Myocyte (in vitro differentiated cells): ENCODE measurements at places on chromosomes 6 and 20.

- DNase-seq, result peak; percentile 28
Measured at GRCh38 chr6:27332692-27333641, 20.9 kb upstream of the POM121L2 start.

GRCh38 chr20:52191132-52191915 is at the start of gene ZFP64:
Gene ZFP64, minus strand, starts transcription at chr20:52191779. Its CDS starts 143 bp downstream, at chr20:52191636.
- DNase-seq, result peak; percentile 82

- DNase-seq, result no peak
Measured at GRCh38 chr6:143539106-143539505, 27.6 kb upstream of the FUCA2 start.

DNA sequence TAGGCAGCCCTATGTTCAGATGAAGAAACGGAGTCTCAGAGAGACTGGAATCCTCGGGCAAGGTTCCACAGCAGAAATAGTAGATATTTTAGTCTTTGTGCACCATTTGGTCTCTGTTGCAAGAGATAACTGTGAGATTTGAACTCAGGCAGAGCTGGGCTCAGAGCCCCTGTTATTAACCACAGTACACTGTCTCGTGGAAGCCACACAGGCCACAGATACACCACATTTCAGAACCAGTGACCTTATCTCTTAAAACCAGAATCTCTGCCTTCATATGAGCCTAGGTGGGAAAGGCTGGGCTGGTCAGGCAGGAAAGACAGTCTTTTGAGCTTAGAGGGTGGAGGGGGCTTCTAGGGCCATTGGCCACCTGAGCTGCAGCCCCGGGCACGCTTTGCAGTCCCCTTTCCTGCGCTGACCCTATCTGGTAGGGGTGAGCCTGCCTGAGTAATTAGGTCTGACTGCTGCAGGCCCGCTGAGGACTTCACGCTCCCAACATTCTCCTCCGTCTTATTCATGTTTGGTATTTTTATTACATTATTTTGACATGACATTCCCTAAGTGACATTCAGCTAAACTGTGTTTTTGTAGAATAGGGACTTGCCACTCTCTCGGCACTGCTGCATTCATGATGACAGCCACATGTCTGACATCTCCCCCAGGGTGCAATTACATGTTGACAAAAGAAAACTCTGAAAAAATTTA is 71.1 kb downstream of the KCNB1 start:
- no peak for DNase-seq

DNA sequence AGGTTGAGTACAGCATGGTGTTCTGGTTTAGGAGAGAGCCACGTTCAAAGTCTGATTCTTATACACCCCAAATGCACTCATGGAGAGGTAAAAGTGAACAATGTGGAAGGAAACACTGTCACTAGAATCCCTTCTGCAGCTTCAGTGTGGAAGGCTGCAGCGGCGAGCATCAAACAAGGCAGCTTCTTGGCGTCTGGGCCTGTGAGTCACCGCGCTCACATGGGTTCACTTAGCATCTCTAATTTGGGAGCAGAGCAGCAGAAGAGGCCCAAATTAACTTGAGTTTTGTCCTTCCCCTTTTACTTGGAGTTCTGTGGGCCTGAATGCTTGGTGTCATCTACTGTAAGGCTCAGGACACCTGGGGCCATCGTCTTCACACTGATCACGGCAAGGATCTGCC is 10.9 kb upstream of the E2F1 start:
- peak; percentile 71 for DNase-seq

DNA sequence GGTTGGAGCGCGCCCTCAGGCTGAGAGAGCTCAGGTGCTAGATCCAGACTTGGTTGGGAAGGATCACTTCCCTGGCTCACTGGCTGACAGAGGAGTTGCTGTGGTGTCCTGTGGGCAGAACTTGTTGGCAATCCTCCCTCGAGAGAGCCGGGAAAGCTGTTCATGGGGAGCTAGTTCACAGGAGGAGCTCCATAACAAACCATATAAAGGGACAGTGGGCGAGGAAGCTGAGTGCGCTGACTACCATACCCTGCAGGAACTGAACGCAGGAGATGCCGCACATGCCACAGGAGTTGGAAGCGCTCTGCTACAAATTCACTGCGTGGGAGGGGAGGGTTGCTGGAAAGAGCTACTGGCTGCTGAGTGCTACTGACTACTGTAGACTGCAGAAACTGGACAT is 243.2 kb downstream of the OGFRL1 start:
- peak; percentile 38 for DNase-seq

DNA sequence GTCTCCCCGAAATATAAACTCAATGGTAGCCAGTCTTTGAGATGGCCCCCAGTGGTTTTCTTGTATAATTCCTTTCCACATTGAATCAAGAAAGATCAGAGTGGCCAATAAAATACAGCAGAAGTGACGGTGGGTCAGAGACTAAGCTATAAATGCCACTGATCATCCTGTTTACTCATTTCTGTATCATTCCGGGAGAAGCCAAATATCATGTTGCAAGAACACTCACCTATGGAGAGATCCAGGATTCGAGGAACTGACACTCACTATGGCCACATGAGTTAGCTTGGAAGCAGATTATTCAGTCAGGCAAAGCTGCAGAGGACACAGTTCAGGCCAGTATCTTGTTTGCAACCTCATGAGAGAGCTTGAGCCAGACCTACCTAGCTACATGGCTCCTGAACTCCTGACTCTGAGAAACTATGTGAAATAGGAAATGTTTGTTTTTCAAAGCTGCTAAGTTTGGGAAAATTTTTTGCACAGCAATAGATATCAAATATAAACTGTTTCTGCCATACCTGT is 132.4 kb upstream of the ADGRF1 start:
- DNase-seq, result no peak

GRCh38 chr20:6469695-6470094 is 297.8 kb upstream of the BMP2 start:
- no peak for DNase-seq

- DNase-seq, result no peak
Measured at GRCh38 chr6:20279051-20279450, 66.8 kb upstream of the MBOAT1 start.

GRCh38 chr6:37784585-37784967 is 35.0 kb upstream of the ZFAND3 start:
- DNase-seq, result no peak

GRCh38 chr20:26169506-26169905 is 472.9 kb upstream of the ZNF337 start:
- peak; percentile 22 for DNase-seq

GRCh38 chr6:26249707-26249956 is 115.4 kb upstream of the BTN3A2 start:
- no peak for DNase-seq

- DNase-seq, result no peak
Measured at GRCh38 chr6:70309243-70309642, 6.4 kb upstream of the COL9A1 start.

- no peak for DNase-seq
Measured at GRCh38 chr20:24131281-24131680, 142.7 kb upstream of the GGTLC1 start.

DNA sequence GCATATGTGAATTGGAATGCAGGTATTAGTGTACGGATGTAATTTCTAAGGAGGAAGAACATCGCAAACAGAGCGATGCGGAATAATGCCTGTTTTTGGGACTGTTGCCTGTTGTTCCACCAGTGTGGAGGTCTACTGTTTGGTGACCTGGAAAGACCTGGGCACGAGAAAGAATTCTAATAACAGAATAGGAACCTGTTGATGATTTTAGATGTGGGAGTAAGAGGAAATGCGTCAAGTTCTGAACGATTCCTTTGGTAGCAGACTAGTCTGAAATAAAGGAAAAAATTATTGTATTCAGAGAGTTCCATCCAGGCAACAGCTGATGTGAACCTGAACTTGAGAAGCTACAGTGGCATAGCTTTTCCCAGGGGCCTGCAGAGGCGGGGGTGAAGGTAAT is 192.1 kb downstream of the DTNBP1 start:
- no peak for DNase-seq

DNA sequence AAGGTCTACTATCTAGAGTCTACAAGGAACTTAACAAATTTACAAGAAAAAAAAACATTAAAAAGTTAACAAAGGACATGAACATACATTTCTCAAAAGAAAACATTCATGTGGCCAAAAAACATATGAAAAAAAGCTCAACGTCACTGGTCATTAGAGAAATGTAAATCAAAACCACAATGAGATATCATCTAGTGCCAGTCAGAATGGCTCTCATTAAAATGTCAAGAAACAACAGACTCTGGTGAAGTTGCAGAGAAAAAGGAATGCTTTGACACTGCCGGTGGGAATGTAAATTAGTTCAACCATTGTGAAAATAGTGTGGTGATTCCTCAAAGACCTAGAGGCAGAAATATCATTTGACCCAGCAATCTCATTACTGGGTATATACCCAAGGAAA is 48.3 kb downstream of the OGFRL1 start:
- DNase-seq, result no peak

- DNase-seq, result no peak
Measured at GRCh38 chr20:34557936-34558319, 590 bp upstream of the MAP1LC3A start.

DNA sequence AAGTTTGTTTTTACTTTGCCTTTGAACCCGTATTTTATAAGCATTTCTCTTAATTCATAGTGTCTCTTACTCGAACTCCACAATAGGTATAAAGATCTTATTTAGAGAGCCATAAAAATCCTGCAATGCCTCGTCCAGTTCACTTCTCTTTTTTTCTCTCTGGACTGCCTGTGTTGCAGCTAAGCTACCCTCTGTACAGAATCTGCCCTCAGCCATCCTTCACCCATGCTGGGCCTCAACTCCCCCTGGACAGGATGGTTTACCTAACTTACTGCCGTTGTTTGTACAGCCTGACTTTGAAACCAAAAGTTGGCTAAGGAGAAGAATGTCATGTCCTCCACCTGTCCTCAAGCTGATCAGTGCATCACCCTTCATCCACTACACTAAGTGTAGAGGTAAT is 10.4 kb downstream of the QRSL1 start:
- DNase-seq, result no peak

DNA sequence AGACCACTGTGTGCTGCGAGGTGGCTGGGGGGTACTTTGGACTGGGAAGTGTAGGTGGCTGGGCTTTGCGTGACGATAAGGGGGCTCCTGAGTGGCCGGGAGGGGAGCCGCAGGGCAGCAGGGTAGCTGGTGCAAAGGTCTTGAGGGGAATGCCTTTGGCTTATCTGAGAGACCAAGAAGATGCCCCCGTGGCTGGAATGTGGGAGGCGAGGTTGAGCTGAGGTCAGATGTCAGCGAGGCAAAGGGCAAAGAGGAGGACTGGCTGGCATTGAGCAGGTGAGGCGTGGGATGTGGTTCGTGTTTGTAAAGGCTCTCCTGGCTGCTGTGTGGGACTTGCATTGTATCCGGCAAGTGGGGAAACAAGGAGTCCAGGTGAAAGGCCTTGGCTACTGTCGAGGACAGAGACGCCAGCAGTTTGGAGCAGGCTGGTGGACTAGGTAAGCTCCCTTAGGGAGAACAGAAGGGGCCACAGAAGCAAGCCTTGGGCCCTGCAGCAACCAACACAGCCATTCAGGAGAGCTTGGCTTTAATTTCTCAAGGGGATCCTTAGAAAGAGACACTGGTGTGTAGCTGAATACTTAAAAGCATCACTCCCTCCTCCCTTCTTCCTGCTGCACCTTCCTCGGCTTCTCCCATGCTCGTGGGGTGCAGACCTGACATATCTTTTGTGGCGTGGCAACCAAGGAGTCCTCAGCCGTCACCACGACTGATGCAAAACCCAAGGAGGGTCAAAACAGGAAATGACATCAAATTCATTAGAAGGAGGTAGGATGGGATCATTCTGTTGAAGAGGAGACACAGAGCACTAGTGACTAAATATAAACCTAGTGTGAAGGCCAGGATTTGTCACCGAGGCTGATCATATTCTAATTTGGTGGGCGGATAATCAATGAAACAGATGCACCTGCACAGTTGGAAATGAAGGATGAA is 53.5 kb upstream of the ERVFRD-1 start:
- DNase-seq, result no peak

GRCh38 chr6:149473080-149474052 is 11.4 kb downstream of the ZC3H12D start:
- peak; percentile 56 for DNase-seq

- DNase-seq, result no peak
Measured at GRCh38 chr6:111600588-111601445, 4.9 kb downstream of the TRAF3IP2 start.

DNA sequence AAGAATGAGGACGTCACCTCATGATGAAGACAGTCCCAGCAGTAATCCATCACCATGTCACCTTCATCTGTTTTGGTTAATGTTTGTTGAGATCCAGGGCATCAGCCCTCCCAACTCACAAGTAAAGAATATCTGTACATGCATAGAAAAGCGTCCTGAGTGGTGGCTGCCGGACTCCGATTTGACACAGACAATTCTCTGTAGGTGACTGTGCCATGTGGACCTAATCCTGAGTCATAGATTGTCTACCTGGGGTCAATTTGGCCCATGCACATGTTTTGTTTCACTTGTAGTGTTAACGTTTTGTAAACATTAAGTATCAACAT is 168.4 kb upstream of the UST start:
- DNase-seq, result no peak

- DNase-seq, result no peak
Measured at GRCh38 chr6:148800536-148800935, 53.7 kb downstream of the UST start.

- no peak for DNase-seq
Measured at GRCh38 chr20:58584881-58585752, 66.0 kb upstream of the STX16 start.

DNA sequence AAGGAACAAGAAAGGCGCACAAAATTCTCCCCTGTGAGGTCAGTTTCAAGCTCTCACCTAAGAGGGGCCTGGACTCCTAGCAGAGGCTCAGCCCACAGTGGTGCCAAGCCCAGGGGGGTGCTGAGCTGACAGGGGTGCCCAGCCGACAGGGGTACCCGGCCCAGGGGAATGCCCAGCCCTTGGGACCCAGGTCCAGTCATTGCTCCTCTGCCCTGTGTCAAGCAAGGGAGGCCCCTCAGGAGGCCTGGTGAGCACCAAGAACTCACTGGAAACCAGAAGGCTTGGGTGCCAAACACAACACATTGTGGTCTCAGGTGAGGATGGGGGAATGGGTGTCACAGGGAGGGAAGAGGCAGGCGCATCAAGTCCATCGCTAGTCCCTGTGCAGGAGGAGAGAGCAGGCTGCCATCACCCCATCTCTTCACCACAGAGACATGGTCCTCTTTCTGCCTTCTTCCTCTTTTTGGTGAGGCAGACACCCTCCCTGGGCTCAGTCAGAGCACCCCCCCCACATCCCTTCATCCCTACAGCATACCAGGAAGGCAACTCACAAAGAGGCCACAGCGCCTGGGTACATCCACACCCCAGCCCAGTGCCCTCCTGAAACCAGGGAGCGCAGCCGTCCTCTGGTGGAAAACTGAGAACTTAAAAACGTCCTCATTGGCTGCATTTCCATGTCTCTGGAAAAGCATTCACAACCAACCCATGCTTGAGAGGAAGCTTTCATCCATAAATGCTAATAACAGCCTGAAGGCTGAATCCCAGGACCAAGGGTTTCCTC is 111.3 kb downstream of the BANF2 start:
- no peak for DNase-seq

DNA sequence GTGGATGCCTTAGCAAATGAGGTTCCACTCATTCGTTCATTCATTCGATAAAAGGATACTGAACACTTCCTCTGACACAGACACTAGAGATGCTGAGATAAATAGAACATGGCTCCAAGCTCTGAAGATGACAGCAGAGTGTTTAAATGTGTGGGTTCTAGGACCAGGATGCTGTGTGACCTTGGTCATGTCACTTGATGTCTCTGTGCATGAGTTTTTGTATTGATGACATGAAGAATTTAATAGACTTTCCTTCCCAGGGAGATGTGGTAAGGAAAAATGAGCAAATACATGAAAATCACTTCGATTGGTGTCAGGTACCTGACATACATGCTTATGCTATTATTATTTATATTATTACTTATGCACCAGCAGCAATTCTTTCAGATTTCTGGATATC is 34.3 kb upstream of the CD83 start:
- DNase-seq, result no peak

GRCh38 chr6:8082572-8082953 is 18.4 kb upstream of the BLOC1S5 start:
- DNase-seq, result no peak
